ENCODE measurements at places on chromosomes 5 and 9.

DNA sequence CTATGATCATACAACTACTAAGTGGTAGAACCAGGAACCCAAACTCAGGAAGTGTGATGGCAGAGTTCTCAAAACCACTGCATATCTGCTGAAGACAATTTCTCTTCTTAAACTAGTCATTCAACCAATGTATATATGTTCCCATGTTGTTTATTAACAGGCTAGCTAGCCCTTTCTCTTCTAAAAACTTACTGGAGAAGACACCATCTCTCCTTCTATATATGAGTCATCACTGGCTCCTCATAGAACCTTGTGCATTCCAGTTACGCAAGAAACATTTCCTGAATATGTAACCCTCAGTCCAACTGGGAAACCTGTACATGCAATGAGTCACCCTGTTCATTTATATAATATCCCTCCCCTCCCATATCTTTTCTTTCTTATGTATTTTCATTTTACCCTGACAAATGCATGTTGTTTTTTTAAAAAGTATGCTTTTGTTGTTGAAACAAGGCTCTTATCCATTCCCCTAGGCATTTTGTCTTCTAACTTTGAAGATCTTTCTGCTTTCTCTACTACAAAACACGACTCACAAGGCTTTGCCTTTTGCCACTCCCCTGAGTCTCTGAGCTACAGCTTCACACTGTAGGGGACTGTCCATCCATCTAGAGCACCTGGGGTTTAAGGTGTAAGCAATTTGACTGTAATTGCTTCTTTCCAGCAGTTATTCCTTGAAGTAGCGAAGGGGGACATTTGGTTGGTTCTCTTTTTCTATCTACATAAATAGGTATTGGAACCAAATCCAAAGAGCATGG is 119.5 kb downstream of the ANXA1 start:
- DNase-seq, result no peak

DNA sequence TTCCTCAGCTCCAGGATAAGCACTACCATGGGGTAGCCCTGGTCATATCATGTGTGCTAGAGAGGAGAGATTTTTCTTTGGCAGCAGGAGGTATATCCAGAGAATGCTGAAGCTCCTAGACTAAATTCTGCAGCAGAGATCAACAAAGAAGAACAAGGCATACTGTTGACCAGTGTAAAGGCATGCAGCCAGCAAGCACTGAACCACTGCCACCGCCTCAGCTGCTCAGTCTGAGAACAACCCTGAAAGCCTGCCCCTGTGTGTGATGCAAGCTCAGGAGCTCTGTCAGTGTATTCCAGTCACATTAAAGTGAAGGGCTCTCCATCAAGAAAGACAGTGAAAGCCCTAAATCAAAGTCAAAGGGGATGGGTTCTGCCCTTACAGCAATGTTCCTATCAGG is 439.5 kb upstream of the CD180 start:
- no peak for DNase-seq

DNA sequence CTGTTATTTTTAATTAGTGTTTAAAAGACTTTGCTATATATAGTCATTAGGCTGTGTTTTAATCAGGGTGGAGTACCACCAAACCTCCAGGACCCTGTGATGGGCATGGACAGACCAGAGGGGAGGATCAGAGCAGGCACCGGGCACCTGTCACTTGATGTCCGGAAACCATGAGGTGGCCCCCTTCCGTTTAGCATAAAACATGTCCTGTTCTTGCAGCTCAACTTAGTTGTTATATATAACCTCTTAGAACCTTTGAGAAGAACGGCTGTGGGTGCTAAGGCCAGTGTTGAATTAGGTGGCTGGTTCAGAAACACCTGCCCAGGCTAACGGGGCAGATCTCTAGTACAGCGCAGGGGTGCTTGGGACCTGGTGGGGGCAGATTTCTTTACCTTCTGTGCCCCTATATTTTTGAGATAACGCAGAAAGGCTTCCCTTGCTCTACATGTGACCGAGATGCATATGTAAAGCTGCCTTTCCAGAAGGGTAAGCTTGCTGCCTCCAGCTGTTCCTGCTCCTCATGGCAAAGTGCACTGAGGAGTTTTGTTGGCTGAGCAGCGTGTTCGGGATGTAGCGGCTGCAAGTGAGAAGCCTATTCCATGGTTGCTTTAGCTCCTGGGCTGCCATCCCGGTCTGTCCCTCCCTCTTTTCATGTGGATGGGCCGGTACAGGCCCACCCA is 255.5 kb downstream of the FANCC start:
- DNase-seq, result no peak

DNA sequence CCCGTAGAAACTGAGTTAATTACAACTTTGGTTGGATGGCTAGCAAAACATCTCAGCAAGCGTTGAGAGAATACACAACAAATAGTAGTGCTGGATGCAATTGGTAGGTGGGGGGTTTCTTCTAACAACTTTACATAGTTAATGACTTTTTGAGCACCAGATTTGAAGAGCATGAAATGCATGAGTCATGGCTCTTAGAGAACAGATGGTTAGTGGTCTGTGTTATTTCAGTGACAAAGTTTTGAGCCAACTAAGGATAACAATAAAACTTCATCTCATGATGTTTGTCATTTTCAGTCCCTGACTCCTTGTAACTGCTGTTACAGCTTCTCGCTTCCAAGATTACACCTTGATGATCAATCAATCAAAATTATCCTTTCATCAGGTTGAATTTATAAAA is 399.0 kb upstream of the BRINP1 start:
- no peak for DNase-seq

- DNase-seq, result no peak
These were observed 118.4 kb downstream of the MARCHF11 start for GRCh38 chr5:16061163-16061562.

- no peak for DNase-seq
These were observed 410.7 kb downstream of the DTWD2 start for GRCh38 chr5:118577621-118578020.

GRCh38 chr5:177553671-177554429 is 513 bp downstream of the FAM193B start:
- DNase-seq, result no peak

- no peak for DNase-seq
These were observed at the start of gene GHR for GRCh38 chr5:42423285-42424165. Gene GHR (plus strand): TSS chr5:42423439. CDS start chr5:42565875, 142,436 bp downstream.

DNA sequence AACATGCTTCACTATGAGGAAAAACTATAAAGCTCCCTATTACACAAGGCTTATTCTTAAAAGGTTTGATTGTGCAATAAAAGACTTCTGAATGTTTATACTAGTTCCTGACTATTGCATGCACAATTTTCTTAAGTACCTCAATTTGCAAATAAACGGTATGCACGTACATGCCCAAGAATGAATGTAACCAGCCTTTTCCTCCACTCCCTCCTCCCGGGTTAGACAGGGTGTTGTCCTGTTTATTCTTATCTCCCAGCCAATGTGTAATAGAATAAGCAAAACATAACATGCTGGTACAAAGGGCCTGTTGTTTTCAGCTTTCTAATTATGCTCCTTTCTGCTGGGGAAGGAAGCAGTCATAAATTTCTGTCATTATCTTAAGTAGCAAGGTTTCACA is 79.1 kb downstream of the AOPEP start:
- DNase-seq, result no peak

GRCh38 chr9:113559834-113560800 is 96.6 kb downstream of the RGS3 start:
- no peak for DNase-seq

DNA sequence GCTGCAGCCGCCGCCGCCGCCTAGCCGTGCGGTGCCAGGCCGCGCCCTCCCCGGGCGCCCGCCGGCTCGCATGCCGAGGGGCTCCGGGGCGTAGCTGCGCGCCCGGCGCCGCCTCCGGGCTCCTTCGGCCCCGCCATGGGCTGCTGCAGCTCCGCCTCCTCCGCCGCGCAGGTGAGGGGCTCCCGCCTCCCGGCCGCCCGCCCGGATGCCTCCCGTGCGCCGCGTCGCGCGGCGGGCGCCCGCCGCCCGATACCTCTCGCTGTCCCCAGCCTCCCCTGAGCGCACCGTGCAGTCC is 230 bp downstream of the SLC44A1 start:
- DNase-seq, result no peak

All from stimulated activated naive CD4-positive, alpha-beta T cell (primary cell).